H54 (cell line): ENCODE measurements at places on chromosomes 3 and 15.

DNA sequence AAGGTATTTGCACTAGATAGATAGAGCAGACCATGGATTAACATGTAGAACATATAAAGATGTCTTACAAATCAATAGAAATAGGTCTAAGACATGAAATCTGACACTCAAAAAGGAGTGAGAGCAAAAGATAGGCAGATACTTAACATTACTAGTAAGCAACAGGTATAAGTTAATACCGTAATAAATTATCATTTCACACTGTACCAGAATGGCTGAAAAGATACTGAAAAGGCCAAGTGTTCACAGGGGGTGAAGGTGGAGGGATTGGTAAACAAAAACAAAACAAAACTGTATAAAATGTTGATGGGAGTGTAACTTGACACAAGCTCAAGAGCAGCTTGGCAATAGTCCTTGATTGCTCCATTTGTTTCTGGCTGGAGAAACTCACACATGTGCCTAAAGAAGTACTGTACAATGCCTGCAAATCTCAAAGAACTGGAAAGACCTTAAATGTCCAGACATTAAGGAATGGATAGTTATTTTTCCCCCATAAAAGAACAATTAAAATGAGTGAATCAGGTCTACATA, 3.5 kb downstream of the NSMCE3 start:
- no peak for DNase-seq

GRCh38 chr3:45311953-45312801, 76.2 kb upstream of the LARS2 start:
- no peak for DNase-seq

DNA sequence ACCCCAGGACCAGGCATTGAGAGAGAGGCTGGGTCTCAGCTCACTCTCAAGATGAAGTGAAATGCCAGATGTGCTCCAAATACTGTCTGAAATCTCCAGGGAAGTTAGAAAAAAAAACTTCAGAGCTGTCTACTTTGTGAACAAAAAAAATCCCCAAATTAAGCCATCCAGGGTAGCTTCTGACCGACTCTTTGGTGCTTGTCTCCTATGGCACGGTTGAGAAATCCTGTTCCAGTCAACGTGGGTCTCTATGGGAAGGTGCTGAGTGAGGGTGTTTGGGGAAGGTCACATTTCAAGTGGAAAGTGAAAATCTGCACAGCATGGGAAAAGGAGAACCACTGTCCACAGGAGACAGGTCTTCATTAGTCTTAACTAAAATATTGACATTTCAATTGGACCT, 322.5 kb upstream of the CFAP20DC start:
- no peak for DNase-seq

- DNase-seq = no peak
These were observed 539 bp upstream of the MGLL start for GRCh38 chr3:127822682-127823425.

DNA sequence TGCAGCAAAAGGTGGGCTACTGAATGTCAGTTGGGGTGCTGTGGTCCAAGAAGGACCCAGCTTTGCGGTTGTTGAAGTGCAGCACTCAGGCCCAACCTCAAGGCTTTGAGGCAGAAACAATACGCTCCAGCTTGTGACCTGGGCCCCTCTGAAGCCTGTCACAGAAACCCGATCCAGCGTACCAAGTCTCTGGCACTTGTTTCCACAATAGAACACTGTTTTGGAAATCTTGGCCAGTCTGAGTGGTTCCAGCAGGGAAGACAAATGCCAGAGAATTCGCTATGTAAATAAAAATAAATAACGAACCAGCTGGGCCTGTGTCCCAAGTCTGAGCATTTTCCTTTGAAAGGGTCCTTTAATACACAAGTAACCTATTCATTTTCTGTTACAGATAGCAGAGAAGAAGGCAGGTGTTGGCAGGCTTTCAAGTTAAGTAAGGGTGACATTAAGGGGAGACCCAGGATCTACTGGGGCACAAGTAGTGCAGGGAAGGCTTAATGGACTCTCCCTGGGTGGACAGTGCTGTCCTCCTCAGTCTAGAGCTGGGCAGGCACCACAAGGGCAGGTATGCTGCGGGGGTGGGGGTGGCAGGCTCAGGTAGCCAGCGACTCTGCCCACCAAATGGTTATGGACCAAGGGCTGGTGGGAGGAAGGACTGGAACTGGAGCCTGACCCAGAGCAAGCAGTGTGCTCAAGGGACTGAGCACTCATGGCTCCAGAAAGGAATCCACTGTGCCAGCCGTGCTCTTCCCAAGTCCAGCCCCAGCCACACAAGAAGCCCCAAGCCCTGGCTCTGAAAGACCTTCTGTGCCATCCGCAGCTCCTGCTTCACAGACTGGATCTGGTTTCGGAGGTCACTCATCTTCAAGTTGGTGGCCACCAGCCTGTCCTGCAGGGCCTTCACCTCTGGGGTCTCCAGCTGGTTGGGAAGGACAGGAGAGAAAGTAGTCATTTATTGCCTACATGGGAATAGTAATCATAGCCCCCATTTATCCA, 26.3 kb downstream of the CCDC13 start:
- no peak for DNase-seq

- DNase-seq = no peak
These were observed 31.7 kb upstream of the ATOSA start for GRCh38 chr15:52710708-52711389.
